ENCODE measurements at places on chromosomes 3 and 15.

- DNase-seq: peak; percentile 4
Observed at GRCh38 chr3:122497425-122497824, 17.3 kb downstream of the KPNA1 start.

DNA sequence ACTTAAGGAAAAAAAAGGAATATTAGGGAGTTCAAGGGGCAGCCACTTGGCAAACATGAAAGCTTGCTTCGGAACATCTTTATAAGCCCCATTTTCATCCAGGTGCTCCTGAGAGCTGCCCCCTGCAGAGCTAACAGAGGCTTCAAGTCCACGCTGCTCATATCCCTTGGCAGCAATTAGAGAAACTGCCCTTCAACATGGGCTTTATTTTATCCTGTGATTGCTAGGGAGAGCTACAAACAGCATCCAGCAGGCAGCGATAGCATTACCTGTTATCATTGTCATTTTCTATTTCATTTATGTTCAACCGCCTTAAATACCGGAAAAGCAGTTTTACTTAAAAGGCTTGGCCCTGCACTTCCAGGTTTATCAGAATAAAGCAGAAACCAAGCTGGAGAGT is 68.4 kb upstream of the MCTP2 start:
- DNase-seq: no peak

DNA sequence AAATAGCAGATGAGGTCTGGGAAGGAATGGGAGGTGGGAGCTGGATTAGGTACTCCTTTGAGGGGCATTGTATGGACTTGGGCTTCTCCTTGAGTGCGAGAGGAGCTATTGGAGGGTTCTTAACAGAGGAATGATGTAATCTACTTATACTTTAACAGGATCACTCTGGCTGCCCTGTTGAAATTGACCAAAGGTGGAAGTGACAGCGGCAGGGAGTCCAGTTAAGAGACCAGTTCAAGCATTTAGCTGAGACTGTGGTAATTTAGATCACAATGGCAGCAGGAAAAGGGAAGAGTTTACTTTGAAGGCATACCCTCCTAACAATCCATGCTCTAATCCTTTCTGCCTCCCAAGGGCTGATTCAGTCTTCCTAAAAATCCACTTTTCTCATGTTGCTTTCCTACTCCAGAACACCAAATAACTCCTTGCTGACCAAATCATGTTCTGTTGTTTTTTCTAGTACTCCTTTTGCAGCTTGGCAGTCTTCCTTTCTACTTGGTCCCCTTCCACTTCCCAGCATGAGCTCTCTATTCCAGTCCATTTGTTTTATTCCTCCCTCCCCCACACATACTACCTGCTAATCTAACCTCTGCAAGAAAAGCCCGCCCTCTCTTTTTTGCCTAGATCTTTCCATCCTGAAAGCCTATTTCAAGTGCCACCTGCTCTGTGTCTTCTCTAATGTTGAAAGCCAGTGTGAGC is 139.4 kb downstream of the NECTIN3 start:
- no peak for DNase-seq

- no peak for DNase-seq
Observed at GRCh38 chr15:77505556-77505955, 84.9 kb downstream of the HMG20A start.

- no peak for DNase-seq
Observed at GRCh38 chr15:95410757-95411156, 919.7 kb upstream of the NR2F2 start.

DNA sequence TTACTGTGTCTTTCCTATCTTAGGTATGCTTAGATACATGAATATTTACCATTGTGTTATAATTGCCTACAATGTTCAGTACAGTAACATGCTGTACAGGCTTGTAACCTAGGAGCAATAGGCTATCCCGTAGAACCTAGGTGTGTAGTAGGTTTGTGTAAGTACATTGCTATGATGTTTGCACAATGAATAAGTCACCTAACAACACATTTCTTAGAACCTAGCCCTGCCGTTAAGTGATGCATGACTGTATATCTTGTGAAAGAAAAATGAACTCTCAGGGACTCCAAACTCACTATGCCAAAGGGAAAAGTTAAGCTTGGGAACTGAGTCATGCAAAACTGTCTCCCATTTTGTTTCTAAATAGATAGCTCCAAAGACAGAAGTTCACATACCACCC is 91.5 kb upstream of the ACP3 start:
- DNase-seq: no peak

DNA sequence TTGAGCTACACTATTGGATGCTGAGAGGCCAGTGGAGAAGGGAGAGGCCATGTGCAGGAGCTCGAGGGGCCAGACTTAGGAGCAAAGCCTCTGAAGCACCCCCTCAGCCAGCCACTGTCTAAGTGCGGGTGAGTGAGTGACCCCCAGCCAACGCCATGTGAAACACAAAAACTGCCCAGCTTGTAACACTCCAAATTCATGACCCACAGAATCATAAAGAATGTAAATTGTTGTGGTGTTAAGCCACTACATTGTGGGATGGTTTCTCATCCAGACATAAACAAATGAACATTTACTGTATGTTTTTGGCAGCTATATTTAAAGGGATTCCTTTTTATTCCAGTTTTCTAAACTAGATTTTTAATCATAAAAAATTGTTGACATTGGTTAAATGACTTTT is 27.2 kb upstream of the TMEM158 start:
- DNase-seq: no peak

DNA sequence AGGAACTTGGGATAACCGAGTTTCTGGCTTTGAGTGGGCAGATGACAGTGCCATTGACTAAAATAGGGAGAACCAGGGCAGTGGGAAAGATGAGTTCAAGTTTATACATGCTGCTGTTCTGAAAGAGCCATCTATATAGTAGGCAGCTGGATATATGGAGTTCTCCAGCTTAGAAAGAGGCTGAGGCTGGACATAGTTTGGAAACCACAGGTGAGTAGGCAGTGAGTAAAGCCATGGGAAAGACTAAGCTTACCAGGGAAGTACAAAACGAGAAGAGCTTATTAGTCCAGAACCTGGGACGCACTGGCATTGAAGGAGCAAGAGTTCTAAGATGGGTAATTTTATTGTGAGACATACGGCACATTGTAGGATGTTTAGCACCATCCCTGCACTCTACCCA is 54.2 kb downstream of the MSL2 start:
- no peak for DNase-seq

DNA sequence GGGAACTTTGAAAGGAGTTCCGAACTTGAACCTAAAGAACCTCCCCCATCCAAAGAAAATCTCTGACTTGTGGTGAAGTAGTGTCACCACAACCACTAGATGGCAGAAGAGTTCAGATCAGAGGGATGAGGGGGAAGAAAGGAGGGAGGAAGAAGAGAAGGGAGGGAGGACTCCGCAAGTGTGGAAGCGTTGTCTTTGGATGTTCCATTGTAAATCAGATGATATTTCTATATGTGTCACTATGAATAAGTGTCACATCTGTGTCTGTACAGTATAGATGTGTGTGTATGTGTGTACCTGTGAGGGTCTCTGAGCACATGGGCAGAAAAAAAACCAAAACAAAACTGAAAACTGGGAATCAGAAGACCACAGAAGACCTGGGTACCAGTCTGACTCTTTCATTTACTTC is 16.9 kb downstream of the SLC24A1 start:
- no peak for DNase-seq

- DNase-seq: no peak
Observed at GRCh38 chr15:69194025-69194827, 33.8 kb downstream of the GLCE start.

GRCh38 chr3:117632191-117632590 is 922.6 kb downstream of the TUSC7 start:
- DNase-seq: no peak

DNA sequence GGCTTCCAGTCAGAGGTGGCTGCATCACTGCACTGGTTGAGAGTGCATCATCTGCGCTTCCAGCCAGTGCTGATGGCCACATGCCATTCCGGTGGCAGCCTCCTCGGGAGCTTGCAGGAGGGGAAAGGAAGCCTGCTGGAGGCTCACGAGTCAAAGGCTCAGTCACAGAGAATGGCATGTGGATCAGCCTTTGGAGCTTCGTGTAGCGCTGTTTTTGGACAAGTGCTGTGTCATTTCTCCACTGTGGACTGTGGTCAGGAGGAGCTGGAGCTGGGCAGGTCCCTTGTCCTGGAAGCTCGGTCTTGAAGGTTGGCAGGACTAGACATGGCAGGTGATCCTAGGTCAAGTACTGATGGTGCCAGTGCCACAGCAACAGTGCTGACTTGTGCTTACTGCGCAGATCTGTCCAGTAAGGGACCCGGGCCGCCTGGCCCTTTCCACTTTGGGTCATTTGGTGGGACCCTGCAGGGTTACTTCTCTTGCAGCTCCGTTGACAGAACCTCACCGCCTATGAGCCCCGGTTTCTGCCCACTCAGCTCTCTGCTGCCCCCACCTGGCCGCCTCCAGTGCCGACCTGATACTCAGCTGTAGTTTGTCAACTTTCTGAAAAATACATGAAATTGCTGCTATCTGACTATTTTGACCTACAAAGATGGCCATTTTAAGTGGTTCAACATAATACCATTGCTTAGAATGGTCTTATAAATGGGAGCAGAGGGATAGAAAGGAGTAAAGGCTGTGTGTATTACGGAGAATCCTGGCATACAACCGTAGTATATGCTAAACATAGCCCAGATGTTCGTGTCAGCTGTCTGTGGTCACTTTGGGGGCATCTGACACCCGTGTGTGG is 27.6 kb upstream of the TRPM1 start:
- peak; percentile 67 for DNase-seq

DNA sequence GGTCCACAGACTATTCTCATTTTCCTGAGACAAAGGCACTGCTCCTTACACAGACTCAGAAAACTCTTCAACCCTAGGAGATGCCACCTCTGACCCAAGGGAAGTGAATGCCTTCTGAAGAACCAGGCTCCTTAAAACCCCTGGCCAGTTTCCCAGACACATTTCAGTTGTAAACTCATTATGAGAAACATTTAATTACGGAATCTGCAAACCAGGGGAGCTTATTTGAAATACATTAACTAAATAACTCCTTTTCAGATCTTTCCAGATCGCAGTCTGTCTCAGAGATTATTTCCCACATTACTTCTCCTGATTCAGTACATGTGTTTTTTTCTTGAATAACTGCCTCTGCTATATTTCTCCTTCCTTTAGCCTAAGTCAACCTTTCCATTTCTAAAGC is 17.6 kb downstream of the MYO5A start:
- DNase-seq: no peak

- DNase-seq: no peak
Observed at GRCh38 chr15:70337277-70338186, 239.8 kb upstream of the TLE3 start.

DNA sequence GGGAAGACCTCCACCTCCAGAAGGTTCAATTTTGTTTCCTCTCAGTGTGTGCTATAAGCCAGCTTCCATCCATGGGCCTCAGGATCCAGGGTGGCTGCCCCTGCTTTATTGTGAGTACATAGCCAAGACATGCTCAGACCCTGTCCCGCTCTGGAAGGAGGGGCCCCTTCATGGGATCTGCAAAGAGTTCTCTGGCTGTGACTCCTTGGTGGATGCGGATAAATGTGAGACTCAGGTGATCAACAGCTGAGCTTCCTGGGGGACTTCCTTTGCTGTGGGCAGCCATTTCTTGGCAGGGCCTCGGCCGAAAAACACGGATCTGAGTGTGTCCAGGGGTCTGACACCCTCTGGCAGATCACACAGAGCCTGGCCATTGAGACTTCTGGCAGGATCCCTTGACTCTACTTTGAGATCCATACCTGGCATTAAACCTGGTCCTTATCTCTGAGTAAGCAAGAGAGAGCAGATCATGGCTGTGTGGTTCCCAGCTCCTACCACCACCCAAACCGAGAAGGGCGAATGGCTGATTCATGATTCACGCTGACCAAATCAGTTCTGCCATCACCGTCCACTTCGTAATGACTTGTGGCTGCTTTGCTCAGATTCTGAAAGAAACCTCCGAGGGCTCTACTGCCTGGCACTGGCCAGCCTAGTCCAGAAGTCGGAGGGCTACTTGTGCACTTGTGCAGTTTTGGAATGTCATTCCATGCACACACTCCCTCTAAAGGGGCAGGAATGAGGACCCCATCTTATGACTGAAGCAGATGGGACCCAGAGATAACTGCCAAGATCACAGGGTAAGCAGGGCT is 68.1 kb downstream of the SENP2 start:
- DNase-seq: no peak

GRCh38 chr15:52737720-52738119 is 52.4 kb downstream of the ONECUT1 start:
- no peak for DNase-seq

- no peak for DNase-seq
Observed at GRCh38 chr15:97153356-97153965, 807.0 kb upstream of the ARRDC4 start.

DNA sequence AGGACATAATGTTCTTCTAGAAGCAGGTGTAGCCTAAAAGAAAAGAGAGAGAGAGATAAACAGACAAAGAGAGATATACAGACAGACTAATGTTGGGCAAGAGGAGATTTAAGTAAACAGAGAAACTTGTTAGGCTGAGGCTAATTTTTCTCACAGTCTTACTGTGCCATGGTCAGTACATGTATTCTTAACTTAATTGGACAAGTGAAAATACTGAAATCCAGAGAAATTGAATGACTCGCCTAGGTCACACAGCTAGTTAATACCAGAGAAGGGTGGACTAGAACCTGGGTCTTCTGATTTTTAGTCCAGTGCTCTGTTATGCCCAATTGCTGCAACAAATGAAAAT is 6.7 kb upstream of the ZNF609 start:
- DNase-seq: no peak

GRCh38 chr15:99167640-99168039 is 62.8 kb downstream of the SYNM start:
- DNase-seq: no peak

- DNase-seq: no peak
Observed at GRCh38 chr3:37531066-37531720, 330.5 kb upstream of the CTDSPL start.

- no peak for DNase-seq
Observed at GRCh38 chr3:117226932-117227331, 517.4 kb downstream of the TUSC7 start.

GRCh38 chr3:32202496-32202895 is 36.0 kb upstream of the CMTM8 start:
- no peak for DNase-seq

DNA sequence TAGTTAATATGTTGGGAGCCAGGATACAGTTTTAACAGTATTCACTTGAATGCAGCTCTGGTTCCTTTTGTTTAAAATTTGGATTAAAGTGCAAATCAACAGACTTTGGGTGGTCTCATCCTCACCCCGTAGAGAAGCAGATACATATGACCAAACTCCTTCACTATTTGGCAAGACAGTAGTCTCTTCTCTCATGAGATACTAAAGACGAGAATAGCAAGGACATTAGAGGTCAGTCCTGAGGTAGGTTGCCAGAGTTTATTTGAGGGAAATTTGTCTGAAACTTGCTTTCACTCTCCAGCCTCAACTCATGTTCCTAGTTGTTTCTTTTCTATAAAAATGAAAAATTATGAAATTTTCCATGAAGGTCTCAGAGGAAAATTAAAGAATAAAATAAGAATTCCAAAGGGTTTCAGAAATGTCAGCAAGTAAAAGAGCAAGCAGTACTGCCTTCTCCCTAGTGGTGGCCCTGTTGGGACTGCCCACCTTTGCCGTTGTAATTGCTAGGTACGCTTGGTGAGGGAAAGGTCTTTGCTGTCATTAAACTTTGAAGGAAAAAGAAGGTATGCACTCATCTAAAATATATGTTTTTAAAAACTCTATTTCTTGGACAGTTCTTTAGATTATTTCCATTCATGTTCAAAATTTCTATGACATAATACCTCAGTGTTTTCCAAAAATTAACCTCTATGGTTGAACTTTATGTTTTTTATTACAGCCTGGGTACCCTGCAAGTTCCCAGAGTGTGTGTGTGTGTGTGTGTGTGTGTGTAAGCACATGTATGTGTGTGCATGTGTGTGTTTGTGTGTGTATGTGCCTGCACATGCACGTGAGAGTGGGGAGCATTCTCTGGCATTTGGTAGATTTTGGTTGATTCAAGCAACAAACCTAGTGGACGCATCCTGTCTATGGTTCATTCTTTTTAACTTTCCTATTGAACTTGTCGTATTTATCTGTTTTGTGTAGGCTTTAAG is 111.4 kb downstream of the CMSS1 start:
- DNase-seq: no peak

Data from stimulated activated CD8-positive, alpha-beta memory T cell treated with anti-CD3 and anti-CD28 coated beads, Interleukin-4, amount 100 ng/mL, for 1 hour (primary cell).